ENCODE measurements at places on chromosomes 3 and 15. TPM values are rescaled to one million over a fixed set of nuclear protein-coding genes. Genes with fewer than 3 reads are reported as not detected.

The ITIH3 gene
- total RNA-seq = not detected

The LRRC31 gene
- total RNA-seq = not detected

The AGBL1 gene
- not detected for total RNA-seq

The ILDR1 gene
- not detected for total RNA-seq

The RNF123 gene
- 18.5 TPM for total RNA-seq

The GOLGA8S gene
- total RNA-seq = 0.16 TPM

The P2RY14 gene
- 22.1 TPM for total RNA-seq

The RTP2 gene
- total RNA-seq = not detected

The MOBP gene
- total RNA-seq = 0.47 TPM

Data from gastroesophageal sphincter (tissue), 4 donors.